Activated CD8-positive, alpha-beta memory T cell treated with anti-CD3 and anti-CD28 coated beads, Interleukin-2, amount 50 U/mL, for 4 hours (primary cell): ENCODE measurements at places on chromosomes 13 and 19.

DNA sequence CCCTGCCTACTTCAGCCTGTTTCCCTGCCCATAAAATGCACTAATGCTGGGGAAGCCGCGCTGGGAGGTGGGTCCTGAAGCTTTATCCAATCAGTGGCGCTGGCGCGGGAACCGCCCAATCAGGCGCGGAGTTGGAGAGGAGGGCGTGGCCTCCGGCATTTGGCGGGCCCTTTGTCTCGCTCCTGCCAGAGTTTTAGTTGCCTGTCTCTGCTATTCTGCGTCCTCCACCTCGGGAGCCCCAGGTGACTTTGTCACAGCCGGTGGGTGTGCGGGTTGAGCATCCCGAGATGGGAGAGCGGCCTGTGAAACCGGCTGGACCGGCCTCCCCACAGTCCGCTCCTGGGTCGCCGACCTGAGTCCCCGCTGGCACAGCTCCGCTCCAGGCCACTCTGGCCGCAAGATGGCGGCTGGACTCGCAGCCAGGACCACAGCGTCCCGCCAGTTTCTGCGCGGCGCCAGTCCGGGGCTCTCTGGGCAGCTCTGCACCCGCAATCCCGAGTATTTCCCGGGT lies 30.7 kb upstream of the ZNF429 start:
- DNase-seq: peak; percentile 66

DNA sequence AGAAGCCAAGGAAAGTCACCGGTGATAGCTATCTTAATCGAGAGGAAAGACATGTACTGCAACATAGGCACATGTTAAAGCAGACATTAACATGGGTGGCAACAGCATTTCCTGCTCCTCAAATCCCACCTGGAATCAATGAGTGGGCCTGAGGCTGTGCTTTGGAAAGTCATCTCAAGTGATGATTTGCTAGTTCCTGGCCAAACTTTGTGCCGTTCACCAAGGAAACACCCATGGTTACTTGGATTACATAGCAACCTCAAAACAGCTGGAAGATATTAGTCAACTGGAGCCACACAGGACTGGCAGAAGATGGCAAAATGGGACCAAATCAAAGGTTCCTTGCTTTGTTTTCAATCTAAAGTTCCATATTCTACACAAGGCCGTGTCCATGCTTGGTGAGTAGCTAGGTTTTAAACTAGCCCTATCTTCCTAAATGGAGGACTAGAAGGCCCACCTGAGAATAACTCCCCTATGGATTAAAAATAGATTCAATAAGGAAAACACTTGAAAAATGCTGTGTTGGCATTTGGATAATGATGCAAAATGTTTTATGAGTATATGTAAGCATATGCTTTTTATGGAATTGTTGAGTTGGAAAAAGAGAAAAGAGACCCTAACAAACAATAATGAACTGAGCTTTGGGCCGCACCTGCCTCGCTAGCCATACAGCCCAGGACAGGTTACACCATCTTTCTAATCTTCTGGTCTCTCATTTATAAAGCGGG lies 144.5 kb downstream of the RGCC start:
- DNase-seq: no peak

DNA sequence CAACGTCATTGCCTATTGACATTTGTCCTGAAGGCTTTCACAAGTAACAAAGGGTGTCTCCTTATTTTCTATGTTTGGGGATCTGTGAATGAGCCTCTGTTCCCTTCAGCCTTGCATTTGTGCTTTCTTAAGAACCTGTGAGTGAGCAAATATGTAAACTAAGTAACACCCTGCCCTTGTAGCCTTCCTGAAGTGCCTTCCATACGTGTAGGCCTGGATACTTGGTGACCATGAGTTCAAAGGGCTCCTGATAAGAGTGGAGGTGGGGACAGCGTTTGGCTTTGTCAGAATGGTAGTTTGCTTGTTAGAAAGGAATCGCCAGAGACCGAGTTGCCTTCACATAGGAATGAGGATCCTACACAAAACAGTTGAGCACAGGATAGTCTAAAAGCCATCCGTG lies 14.5 kb upstream of the CCDC97 start:
- no peak for DNase-seq

GRCh38 chr19:3455960-3456601 lies 24.2 kb downstream of the SMIM24 start:
- DNase-seq: no peak

- peak; percentile 53 for DNase-seq
Observed at GRCh38 chr19:46821512-46822409, 28.9 kb downstream of the AP2S1 start.

- DNase-seq: no peak
Observed at GRCh38 chr13:95677564-95678266, 776 bp downstream of the DNAJC3 start.

DNA sequence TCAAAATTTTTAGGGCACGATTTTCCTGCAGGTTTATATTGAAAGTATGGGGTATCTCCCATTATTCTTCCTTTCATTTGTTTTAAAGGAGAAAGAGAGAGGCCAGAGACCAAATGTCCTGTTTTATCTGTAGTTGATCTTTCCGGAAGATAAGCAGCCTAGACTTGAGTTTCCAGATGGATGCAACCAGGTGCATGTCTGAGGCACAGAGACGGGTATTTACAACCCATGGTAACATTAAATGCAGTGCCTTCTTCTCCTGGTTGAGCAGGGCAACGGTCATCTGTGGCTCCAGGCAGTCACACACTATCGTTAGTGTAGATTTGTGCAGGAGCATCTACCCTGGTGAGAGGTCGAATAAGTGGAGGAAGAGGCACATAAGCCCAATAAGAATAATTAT lies 1507.1 kb downstream of the UQCRFS1 start:
- DNase-seq: no peak

DNA sequence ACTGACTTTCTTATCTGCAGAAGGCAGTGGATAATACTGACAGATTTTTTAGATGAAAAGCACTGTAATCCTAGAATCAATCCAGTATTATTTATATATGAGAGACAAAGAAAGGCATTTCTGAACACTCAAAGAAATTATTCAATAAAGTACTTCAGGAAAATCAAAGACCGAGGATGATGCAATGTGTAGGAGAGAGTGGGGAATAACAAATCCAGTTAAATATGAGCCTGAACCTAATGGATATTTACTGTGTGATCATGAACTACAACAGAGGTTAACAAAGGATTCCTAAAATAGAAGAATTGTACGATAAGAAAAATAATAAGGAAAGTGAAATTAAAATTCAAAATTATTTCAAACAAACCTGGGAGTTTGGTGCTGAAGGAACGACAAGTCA lies 69.3 kb downstream of the ANKRD10 start:
- DNase-seq: no peak
